ENCODE measurements at places on chromosomes 3 and 15. TPM values are rescaled to one million over a fixed set of nuclear protein-coding genes. Genes with fewer than 3 reads are reported as not detected.

B3GALNT1 gene
- 0.77 TPM for total RNA-seq

ISLR gene
- 186 TPM for total RNA-seq

ANKUB1 gene
- total RNA-seq, result not detected

BNC1 gene
- 2.1 TPM for total RNA-seq

MGA gene
- 156 TPM for total RNA-seq

HHLA2 gene
- not detected for total RNA-seq

DNA sequence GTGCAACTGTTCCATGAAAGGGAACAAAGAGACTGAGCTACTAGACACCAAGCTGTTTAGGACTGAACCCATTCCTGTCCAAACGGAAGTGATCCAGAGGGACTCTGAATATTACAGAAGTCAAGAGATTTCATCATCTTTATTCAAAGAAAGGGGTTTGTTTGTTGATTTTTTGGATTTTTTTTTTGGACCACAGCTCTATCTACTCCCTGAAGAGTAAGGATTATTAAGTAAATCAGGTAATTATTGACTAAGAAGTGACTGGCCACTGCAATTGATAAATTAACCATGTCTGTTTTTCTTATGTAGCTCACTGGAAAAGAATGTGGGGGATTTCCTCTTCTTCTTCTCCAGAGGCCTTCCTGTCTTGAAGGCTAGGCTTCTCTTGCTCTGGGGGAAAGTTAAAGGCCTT lies 146.6 kb upstream of the TPM1 start:
- DNase-seq, result no peak

DNA sequence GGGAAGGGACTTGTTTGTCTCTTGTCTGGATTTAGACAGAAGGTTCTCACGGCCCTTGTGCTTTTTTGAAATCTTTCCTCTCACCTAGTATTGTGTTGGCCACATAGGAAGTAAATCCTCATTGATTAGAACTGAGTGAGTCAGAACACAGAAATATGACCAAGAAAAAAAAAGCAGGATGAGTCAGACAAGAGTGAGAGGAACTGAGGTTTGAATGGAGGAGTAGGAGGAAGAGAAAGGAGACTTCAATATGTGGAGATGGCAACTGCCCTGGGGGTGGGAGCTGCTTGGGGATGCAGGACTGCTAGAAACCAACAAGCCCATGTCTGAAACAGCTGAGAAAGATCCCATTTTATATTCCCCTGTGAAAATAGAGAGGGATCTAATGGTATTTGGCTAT lies 194.1 kb upstream of the ZBTB20 start:
- DNase-seq, result no peak

- no peak for DNase-seq
Measured at GRCh38 chr3:150739200-150739863, 23.6 kb downstream of the SIAH2 start.

DNA sequence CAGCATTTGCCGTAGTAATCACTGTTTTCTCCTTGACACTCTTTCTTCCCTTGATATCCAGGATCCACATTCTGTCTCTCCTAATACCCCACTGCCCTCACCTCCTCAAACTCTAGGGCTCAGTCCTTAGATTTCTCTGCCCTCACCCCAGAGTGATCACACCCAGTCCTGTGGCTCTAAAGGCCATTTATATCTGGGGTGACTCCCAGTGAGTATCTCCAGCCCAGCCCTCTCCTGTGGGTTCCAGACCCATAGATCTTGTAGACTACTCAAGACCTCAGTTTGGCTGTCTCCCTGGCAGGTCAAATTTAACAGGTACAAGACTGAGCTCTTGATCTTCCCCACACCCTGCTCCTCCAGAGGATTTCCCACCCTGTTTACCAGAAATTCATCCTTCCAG lies 1.3 kb downstream of the GRK7 start:
- no peak for DNase-seq

GRCh38 chr3:2823031-2823430 lies 287.1 kb downstream of the IL5RA start:
- no peak for DNase-seq

GRCh38 chr3:127572186-127572585 lies 18.3 kb downstream of the TPRA1 start:
- DNase-seq, result no peak

- no peak for DNase-seq
Measured at GRCh38 chr3:13772885-13773745, 106.8 kb downstream of the WNT7A start.

GRCh38 chr15:43934480-43934879 lies 107.7 kb downstream of the WDR76 start:
- DNase-seq, result no peak

GRCh38 chr3:139640456-139640855 lies 37.3 kb downstream of the NMNAT3 start:
- no peak for DNase-seq

GRCh38 chr3:192299921-192300320 lies 427.4 kb downstream of the FGF12 start:
- no peak for DNase-seq

DNA sequence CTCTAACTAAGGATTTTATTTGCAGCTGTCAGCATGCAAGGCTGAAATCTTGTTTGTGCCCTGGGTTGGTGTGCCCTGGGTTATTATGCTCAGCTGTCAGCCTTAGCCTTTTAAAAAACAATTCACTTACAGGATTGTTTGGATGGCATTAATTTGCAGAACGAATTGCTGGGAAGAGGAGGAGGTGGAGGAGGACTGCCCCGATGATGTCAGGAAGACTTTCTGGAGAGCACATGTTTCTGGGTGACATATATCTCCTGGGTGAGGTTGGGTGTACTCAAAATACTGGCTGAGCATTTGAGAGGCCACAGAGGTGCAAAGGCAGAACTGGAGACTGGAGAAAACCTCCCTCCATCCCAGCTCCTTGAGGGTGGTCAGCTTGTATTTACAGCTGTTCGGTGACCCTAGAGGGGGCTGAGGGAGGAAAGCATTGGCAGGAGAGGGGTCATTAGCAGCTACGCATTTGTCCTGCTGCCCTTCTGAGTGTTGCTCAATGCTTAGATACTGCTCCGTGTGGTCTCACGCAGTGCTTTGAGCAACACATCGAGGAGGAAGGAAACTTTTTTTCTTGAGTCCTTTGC lies 59.8 kb upstream of the PSMD6 start:
- peak; percentile 65 for DNase-seq

DNA sequence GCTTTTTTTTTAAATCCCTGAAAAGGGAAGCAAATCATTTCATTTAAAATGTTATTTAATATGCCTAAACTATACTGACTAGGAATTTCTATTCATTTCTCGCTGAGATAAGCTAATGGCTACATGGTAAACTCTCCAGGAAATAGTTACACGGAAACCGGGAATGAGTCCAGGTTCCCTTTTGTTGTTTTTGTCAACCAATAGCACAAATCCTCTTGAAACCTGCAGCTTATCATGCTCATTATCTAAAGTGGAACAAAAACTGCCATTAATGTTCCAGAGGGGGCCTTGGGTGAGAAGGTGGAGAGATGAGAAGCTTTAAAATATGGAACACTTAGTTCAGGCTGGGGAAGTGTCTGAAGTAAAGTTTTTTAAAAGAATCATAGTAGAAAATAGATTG lies 113.5 kb upstream of the ALCAM start:
- DNase-seq, result no peak

GRCh38 chr3:138062626-138063025 lies 52.7 kb downstream of the CLDN18 start:
- DNase-seq, result no peak

DNA sequence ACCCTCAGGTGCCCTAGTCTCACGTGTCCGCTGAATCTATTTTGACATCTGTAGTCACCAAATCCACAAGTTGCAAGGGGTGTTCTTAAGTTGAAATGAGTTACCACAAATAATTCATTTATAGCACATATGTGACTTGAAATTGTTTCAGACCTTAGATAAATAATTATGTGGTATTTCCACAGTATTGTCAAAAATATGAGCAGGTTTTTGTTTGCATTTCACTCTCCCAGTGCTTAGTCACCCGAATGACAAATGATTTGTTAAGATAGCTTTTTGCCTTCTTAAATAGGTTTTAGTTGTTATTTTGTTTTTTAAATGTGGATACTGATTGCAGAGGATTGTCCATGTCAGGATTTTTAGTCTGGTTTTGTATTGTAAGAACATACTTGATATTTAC lies 2.6 kb downstream of the MFSD1 start:
- no peak for DNase-seq

DNA sequence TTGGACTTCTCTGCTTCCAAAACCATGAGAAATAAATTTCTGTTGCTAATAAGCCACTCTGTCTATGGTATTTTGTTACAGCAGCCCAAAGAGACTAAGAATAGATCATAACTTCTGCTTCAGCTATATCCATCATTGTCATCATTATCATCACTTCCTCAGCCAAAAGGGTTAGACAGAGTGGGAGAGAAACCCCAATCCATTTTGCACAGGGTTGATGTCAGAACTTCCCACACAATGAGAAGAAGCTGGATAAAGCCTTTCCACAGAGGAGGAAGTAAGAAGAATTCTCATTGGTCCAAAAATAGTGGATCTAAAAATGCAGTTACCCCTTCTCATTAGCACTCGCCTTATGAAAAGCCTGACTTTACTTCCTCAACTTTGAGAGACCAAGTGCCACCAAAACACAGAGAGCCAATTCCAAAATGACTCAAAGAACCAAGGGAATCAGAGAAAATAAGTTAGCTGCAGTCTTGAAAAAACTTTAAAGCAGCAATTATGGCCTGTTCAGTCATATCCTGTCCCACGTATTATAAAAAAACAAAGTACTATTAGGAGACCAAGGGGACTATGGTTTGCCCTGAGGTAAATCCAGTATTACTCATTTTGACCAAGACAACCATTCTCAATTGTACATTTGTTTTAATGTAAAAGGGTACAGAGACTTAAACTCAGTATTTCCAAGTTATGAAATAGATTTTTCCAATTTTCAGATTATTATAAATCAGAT lies 80.2 kb downstream of the WNT5A start:
- DNase-seq, result no peak

- no peak for DNase-seq
Measured at GRCh38 chr15:38975282-38975990, 410.8 kb upstream of the RASGRP1 start.

All from uterus (tissue), 4 donors.